ENCODE measurements at places on chromosomes 5 and 9.
A peak's percentile ranks its signal among the peaks of the same experiment; 100 is the strongest.

DNA sequence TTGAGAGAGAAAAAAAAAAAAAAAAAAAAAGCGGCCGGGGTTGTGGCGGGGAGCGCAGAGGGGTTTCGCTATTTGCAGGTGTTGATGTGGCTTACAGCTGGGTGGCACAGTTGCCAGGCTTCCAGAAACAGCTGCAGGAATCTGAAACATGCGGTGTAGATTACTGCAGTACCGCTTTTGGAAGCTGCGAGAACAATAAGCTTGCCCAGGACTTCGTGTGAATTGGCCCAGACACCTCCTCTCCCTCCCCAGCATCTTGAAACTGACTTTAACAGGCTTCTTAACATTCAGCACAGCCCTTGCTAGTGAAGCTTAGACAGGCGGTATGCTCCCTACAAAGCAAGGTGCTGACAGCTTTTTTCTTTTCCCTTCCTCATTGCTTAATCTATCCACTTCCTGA lies 104.0 kb downstream of the ATP10B start:
- peak; percentile 90 for DNase-seq

GRCh38 chr5:36739751-36740221 lies 133.4 kb downstream of the SLC1A3 start:
- peak; percentile 82 for DNase-seq

DNA sequence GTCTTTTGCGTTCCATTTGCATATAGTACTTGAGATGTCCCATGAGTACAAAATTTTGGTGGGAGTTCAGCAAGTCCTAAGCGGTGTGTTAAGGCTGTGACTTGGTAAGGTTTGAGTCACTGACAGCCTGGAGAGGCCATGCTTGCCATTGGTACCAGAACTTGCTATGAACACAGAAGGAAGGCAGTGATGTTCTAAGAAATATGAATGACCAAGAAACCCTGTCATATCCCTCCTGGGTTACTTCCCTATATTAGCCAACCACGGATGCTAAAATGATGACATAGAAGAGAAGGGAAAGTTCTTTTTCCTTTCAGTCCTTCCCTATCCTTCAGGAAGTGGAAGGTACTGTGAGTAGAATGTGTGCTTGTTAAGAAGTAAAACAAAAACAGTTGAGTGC lies 136.7 kb downstream of the GCNT1 start:
- no peak for DNase-seq

- DNase-seq = no peak
Observed at GRCh38 chr5:72117307-72117706, 10.0 kb downstream of the MAP1B start.
